ENCODE measurements at places on chromosomes 3 and 15.
A peak's percentile ranks its signal among the peaks of the same experiment; 100 is the strongest.

DNA sequence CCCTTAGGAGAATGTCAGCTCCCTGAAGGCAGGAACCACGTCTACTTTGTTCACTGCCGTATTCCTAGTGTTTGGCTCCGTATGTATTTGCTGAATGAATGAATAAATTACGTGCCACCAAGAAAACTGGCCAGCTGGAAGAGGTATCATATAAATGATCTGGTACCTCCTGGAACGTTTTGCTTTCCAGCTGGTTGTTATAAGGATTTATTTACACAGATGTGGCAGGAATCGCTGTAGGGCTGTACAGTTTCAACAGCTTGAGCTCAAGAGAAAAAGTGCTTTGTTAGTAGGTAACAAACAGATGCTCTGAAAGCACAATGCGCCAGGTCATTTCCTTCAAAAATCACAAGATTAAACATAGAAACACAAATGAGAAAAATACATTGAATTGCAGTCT, 108.8 kb upstream of the ATP2B2 start:
- DNase-seq, result peak; percentile 75

DNA sequence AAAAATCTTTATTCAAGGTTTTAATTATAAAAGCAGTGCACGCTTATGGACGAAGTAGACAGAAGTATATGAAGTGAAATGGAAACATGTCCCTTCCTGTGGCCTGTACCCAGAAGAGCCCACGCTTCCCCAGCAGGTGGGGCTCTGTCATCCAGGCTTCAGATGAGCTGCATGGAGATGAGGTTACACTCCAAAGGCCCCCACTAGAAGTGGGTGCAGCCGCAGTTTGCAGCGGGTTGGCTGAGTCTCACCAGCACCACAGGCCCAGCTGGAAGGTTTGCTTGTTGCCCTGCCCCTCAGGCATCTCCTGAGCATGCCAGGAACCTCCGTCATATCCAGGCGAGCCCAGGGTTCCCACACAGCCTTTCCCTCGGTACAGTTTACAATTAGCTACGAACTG, 33.1 kb downstream of the PRR20G start:
- DNase-seq, result no peak

DNA sequence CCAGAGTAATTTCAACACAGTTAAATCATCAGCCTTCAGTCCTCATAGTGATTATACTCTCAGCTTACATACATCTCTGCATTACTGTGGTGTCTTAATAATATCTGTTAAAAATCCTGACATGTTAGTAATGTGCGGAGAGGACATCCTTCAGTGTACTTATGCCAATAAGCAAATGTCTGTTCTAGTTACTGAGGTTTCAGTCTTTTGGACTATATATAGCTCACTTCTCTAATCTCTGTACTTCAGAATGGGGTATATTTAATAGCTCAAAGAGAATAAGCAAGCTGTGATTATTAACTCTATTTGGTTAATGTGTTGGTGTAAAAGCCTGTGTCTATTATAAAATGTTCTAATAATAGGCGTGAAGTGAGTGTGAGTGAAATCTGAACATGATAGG, 28.9 kb upstream of the OSTN start:
- no peak for DNase-seq

- no peak for DNase-seq
These were observed 16.9 kb downstream of the DNASE1L3 start for GRCh38 chr3:58193682-58194407.

DNA sequence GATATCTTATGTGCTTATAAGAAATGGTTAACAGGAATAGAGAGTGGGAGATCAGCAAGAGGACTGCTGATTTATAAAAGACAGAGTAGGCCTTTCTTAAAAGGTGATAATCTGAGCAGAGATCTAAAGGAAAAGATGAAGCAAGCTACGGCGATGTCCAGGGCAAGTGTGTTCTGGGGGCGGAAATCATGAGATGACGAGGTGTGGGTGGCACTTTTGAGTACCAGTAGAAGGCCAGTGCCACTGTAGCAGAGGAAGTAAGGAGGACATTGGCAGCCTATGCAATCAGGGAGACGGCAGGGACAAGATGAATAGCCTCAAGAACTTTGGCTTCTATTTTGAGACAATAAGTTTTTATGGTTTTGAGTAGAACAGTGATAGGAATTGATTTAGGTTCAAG, 492.4 kb downstream of the FHIT start:
- DNase-seq, result no peak

GRCh38 chr3:71160785-71161546, 422.6 kb downstream of the FOXP1 start:
- DNase-seq, result no peak

DNA sequence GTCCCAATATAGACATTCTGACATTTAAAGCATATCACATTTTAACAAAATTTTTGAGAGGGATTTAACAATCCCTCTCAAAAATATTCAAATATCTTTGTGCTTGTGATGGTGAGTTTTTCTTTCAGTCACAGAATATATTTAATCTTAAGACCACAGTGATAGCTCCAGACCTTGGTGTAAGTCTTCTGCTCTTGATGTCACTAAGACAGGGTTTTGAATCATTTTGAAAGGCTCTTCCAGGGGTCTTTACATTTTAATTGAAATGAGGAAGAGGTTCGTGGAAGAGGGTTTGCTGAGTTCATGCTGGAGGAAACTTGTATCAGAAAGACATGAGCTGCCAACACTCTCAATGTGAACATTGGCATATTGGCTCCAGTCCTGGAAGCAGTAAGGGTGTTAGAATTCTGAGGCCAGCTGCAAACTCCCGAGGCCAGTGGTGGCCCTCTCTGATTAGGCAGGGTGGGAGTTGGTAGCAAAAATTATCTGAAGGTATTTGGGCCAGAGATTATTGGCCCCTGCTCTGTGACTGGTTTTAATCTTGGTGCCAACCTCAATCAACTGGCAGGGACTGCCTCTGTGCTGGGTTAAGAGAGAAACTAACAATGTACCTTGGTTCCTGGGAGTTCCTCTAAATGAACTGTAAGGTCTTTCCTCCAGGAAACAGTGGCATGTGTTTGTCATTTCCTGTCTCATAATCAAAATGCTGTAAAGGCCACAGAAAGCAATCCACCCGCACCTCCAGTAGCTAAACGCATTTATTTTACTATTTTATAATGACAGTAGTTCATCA, 5.3 kb downstream of the POU1F1 start:
- DNase-seq, result no peak

- DNase-seq, result no peak
These were observed 47.5 kb downstream of the CORO2B start for GRCh38 chr15:68626283-68626682.

GRCh38 chr15:64185146-64185911, 22.5 kb upstream of the PPIB start:
- no peak for DNase-seq

- no peak for DNase-seq
These were observed 427.2 kb upstream of the THBS1 start for GRCh38 chr15:39153716-39154115.

DNA sequence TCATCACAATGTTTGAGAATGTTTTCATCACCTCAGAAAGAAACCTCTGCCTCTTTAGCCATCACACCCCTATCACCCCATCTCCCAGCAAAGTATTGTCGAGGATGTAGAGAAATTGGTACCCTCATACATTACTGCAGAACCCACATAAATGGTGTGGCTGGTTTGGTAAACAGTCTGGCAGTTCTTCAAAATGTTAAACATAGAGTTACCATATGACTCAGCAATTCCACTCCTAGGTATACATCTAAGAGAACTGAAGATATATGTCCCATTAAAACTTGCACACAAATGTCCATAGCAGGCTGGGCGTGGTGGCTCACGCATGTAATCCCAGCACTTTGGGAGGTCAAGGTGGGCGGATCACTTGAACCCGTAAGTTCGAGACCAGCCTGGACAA, 8.7 kb upstream of the ETFA start:
- DNase-seq, result no peak

DNA sequence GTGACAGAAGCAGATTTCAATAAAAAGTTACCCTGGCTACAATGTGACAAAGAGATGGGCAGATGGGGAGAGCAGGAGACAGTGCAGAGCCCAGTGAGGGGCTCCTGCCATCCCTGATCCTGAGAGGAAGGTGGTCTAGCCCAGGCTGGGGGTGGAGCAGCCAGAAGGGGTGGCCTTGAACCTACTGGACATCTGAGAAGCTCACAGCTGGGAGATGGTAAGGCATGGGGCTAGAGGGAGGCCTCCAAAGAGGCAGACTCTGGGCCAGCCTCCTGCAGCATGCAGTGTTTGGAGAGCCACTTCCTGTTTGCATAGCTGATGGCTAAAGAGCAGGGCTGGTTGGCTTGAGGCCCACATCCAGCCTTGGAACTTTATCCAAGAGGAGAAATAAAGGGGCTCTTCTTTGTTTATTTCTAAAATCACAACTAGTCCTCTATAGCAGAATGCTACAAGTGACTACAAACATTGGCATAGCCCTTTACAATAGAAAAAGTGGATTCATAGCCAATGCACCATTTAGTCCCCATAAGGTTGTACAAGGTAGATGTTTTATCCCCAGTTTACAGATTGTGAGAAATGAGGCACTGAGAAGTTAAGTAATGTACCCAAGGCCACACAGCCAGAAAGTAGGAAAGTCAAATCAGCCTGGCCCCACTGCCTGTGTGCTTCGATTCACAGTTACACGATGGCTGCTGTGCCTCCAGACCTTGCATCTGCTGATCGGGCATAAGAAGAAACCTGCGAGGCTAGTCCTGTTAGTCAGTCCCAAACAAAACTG, 4.6 kb downstream of the EFCC1 start:
- DNase-seq, result no peak

GRCh38 chr15:74725225-74725774, at the start of gene CYP1A1:
Gene CYP1A1, minus strand, starts transcription at chr15:74725528. Its CDS starts 2,431 bp downstream, at chr15:74723097.
- peak; percentile 12 for DNase-seq

DNA sequence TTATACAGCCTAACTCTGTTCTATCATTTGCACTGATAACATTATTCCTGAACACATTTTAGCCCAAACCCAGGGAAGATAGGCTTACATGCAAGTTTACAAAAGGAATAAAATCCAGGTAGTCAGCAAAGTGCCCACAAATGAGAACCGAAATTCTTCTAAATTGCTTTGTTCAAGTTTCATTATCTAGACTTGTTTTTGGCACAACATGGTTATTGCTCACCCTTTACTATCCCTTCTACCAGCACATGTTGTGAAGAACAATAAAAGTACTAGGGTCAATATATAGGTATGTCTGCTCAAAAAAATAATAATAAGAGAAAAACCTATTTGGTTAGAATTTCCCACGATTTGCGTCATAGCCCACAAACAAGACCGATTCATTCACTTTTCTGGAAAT, 430.5 kb downstream of the FGF12 start:
- no peak for DNase-seq

DNA sequence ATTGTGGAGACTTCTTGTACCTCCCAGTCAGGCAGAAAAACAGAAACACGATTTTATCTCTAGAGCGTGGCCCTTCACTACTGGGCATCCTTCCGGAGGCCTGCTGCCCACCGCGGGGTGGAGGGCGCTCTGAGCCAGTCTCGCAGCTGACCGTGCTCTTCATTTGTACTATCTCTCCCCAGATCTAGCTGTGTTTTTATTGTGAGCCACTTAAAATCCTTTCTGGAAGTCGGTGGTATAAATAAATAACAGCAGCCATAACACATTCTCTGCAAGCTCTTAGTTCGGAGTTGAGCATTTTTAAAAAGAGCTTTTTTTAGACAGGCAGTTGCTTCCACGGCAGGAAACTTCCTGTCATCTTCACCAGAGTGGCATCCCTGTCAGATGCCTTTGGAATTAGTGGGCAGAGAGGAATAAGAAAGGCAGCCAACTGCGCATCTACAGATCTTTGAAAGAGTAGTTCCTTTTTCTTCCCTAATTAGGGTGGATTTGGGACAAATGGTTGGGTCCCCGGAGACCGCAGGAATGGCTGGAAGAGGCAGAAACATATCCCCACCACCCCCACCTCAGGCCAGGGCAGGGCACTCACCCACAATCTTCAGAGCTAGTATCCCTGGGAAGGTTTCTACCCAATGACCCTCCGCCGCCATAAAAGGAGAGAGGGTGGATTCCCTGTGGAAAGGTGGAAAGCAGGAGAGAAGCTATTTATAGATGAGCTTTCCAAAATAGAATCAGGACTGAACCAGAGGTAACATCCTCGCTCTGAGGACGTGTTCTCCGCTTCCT, 91.1 kb downstream of the TOP2B start:
- DNase-seq, result no peak

All from NCI-H2171 (cell line).